ENCODE measurements at places on chromosomes 2 and 18. TPM values are rescaled to one million over a fixed set of nuclear protein-coding genes. Genes with fewer than 3 reads are reported as not detected.

- DNase-seq = no peak
Measured at GRCh38 chr2:95539836-95540235, 52.0 kb upstream of the TRIM43 start.

DNA sequence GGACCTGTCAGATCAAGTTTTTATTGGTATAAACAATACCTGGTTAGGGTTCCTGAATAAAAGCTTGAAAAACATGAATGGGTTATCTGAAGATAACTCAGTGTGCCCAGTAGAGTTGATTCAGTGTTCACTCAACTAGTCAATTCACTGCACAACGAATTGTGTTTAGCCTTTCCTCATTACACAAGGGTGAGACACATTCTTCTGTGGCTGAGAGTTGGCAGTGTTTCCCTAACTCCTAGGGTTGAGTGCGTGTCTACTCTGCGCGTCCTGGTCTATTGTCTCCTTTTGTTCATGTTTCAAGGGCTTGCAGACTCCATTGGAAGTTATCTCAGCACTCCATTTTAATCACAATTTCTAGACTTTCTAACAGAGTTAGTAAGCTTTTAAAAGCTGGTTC is 32.8 kb upstream of the TMEM178A start:
- peak; percentile 81 for DNase-seq

DNA sequence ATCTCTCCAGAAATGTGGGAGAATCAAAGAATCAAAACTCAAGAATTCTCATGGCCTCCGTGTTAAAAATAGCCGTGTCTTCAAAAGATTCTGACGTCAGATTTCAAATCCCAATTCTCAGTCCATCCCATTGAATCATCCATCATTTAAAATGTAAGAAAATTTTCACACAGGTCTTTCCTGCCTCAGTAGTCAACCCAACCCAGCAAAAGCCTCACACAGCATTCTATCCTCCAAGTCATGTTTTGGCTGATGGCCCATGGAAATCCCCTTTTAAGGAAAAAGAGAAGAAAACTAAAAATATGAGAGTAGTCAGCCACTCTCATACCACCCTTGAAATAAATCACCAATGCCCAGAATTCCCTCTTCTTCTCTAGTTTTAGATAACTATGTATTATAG is 211.8 kb downstream of the C1D start:
- DNase-seq = no peak

DNA sequence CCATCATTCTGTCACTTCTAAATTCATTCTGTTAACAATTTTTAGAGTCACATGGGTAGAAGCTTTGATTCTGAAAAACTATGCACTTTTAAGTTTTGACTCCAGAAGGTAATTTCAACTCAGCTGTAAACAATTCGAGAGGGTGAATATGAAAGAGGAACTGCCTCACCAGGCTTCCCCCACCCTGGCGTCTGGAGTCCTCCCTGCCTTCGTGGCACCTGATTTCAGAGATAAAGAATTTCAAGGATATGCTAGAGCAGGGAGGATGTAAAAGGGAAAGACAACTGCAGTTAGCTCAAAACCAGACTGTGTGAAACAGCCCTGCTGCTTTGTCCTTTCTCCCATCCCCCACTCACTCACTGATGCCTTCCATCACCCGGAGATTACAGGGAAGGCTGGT is 40.7 kb downstream of the ONECUT2 start:
- DNase-seq = no peak

Gene L3MBTL4
- total RNA-seq = 13.5 TPM

Gene ALK
- total RNA-seq = not detected

- peak; percentile 94 for DNase-seq
Measured at GRCh38 chr2:158011055-158011771, 90.5 kb upstream of the UPP2 start.

DNA sequence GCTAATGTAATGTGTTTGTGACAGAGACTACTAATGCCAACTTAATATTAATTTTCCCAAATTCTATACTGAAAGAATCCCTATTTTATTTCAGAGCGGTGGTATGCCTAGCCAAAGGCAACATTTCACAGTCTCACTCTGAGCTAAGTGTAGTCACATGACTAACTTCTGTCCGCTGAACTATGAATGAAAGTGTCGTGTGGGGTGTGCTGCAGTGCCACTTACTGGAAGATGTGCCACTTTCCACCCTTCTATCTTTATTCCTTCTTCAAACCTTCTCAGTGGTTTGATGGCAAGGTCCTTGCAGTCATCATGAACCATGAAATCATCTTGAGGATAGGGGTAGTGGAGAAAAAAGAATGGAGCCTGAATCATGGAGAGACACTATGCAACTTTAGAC is 47.3 kb upstream of the C1D start:
- no peak for DNase-seq

Gene POTEI
- 0.17 TPM for total RNA-seq

GRCh38 chr2:70480468-70480867 is 73.2 kb downstream of the TGFA start:
- no peak for DNase-seq

DNA sequence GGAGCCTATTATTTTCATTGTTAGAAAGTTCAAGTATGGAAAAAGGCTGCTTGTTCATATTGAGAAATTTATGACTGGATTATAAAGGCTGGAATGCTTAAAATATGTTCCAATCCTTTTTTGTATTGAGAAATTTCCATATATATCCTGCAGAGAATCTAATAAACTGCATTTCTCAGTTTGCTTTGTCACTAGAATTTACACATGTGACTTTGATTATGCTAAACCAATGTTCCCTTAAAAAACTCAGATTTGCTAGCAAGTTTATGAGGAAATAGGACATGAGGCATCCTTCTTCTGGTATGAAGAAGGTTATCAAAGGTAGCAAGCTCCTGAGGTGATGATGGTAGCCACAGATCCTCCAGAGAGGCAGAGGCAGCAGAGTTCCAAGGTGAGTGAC is 29.2 kb upstream of the DSEL start:
- no peak for DNase-seq

- no peak for DNase-seq
Measured at GRCh38 chr2:38386821-38387220, 9.7 kb upstream of the ATL2 start.

DNA sequence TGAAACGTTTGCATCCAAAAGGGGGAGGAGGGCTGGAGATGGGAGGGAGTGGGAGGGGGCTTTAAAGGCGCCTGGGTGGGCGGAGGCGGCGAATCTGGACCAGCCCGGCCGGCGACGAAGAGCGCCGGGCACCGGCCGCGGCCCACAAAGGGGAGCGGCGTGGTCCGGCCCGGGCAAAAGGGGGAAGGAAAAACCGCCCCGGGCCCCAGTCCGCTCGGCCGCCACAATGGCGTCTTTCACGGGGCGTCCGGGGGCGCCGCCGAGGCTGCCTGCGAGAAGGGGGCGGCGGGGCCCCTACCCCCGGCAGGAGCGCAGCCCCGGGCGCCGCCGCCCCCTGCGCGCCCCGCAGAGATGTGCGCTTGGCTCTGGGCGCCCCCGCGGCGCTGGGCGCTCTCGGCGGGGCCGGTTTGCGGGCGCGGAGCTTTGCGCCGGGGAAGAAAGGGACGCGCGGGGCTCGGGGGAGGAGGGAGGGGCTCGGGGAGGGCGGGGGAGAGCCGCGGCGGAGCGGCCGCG is 108.1 kb upstream of the KCTD1 start:
- DNase-seq = no peak

DNA sequence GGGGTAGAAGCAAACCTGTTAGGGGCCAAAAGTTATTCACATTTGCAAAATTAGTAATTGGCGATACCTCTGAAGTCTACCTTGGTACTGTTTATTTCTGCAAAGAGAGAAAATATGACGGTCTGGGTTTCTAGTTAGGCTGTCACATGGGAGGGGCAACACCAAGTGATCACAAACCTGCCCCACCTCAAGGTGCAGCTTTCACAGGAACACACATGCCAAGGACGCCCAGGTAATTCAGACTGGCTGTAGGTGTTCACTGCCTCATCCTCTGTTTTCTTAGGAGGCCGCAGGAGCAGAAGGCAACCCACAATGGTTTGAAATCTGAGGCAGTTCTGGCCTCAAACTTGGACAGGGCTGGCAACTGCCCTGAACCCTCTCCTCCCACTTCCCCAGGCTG is 56.2 kb downstream of the STPG4 start:
- no peak for DNase-seq

Gene EVA1A
- 19.2 TPM for total RNA-seq

DNA sequence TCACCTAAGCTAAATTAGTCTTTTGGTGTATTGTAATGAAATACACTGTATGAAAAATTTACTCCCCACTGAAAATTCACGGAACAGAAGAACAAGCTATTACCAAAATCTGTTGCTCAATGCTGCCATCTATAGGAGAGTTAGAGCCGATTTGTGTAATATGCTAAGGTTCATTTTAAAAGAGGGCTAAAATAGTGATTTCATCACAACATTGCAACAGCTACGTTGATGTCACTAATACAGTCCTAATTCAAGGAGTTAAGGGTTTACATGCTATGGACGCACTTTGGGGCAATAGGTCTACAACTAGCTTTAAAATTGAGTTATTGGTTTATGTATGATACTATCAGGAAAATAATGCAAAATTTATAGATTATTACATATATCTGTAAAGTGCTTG is 3.0 kb upstream of the IRS1 start:
- DNase-seq = peak; percentile 70

Gene NEB
- total RNA-seq = 0.14 TPM

- DNase-seq = no peak
Measured at GRCh38 chr2:70965506-70965905, 12.9 kb upstream of the ANKRD53 start.

Gene NETO1
- total RNA-seq = 1.4 TPM

DNA sequence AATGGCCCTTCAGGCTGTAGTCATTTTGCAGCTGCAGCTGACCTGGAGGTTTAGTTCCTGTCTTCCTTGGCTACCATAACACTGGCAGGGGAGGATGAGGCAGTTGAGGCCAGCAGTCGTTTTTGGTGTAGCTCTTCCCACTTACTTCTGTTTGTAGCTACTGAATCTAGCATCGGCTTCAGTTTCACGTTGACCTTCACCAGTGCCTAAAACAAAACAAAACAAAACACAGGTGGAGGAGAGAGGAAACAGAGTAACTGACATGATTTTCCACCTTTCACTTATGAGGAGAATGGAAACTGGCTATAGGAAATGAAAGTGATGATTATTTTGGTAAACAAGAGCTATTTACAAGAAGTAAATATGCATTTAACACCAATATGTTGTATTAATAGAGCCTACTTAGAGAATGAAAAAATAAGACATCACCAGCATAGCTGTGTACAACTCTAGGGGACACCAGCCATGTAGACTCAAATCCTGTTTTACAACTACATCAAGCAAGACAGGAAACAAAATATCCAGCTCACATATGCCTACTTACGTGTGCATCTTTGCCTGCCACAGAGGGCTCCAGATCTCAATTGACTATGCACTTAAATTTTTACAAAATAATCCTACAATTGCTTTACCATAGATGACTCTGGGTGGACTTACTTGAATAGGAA is 236.9 kb downstream of the AGPS start:
- no peak for DNase-seq

DNA sequence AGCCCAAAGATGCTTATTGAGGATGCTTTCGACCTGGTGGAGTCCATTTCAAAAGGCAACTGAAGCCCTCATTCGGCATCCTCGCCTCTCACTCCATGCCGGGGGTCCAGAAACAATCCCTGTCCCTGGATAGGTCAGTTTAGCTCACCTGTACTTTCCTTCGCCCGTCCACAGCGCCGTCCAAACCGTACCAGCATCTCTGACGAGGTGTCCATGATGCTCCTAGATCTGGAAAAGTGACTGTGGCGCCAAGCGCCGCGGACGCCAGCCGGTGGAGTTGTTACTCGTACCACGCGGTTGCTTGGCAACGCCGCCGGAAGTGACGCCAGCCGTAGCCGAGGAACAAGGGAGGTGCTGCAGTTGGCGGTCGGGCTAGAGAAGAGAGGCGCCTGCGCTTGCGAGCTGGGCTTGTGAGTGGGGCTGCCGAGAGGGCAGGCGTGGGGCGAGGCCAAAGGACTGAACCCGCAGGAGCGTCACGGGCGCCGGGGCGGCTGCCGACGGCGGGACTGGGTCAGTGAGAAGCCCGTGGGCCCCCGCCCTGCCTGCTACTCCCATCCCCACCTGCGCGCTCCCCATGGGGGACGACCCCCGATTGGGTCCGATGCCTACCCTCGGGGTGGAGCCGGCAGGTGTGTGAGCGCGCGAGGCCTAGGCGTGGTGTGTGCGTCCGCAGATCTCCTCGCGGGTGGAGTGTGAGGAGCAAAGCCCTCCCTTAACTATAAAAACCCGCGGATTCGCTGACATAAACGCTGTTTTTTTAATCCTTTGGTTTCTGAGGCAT is at the start of the genes CFAP210 and PHOSPHO2:
Gene CFAP210 (minus strand): TSS at position 293 of the 781 bp plus-strand sequence. CDS start 78 bp downstream, at position 215.
Gene PHOSPHO2 (plus strand): TSS at position 357 of the 781 bp plus-strand sequence. CDS start 6,503 bp downstream, outside the sequence.
- DNase-seq = peak; percentile 95

- no peak for DNase-seq
Measured at GRCh38 chr2:181861379-181861778, 30.2 kb upstream of the ITPRID2 start.

Gene ACVR1C
- total RNA-seq = 0.27 TPM

DNA sequence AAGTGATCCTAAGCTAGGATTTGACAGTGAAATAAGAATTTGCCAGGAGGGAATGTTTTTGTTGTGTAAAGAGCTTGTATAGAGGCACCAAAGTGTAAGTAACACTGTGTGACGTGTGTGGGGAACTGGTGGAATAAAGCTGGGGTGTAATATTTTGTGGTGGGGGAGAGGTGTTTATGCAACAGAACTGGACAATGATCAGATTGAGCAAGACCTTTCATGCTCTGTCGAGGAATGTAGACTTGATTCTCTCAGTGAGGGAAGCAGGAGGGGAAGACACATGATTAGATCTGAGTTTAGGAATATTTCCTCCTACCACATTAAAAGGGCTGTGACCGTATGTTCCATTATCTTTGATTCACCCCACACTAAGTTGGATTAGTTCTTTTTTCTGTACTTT is 43.6 kb downstream of the EFEMP1 start:
- no peak for DNase-seq

Gene CRYGD
- not detected for total RNA-seq

Gene TXNDC9
- 64.3 TPM for total RNA-seq

- peak; percentile 72 for DNase-seq
Measured at GRCh38 chr2:17644997-17645720, 104.7 kb downstream of the VSNL1 start.

DNA sequence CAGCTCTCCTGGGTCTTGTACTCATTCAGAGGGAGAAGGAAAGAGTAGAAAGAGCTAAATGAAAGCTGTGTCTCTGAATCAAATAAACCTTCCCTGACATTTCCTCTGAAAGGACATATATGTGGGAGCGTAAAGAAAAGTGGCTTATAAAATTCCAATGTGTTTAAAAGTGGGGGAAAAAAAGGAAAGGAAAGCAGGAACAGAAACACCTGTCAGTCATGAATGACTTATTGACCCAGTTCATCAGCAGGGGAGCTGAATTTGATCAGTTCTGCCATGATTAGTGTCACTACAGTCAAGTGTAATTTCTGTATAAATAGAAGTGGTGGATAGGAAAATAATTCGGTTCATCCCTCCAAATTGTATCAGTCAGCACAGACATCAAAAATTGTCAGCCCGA is 382.5 kb downstream of the ERBB4 start:
- no peak for DNase-seq

GRCh38 chr2:26668041-26668440 is 24.5 kb upstream of the KCNK3 start:
- peak; percentile 63 for DNase-seq

- no peak for DNase-seq
Measured at GRCh38 chr18:29009250-29009803, 832.4 kb upstream of the CDH2 start.
